Amniotic epithelial cell (primary cell): ENCODE measurements at places on chromosomes 6 and 20.
A peak's percentile ranks its signal among the peaks of the same experiment; 100 is the strongest.

DNA sequence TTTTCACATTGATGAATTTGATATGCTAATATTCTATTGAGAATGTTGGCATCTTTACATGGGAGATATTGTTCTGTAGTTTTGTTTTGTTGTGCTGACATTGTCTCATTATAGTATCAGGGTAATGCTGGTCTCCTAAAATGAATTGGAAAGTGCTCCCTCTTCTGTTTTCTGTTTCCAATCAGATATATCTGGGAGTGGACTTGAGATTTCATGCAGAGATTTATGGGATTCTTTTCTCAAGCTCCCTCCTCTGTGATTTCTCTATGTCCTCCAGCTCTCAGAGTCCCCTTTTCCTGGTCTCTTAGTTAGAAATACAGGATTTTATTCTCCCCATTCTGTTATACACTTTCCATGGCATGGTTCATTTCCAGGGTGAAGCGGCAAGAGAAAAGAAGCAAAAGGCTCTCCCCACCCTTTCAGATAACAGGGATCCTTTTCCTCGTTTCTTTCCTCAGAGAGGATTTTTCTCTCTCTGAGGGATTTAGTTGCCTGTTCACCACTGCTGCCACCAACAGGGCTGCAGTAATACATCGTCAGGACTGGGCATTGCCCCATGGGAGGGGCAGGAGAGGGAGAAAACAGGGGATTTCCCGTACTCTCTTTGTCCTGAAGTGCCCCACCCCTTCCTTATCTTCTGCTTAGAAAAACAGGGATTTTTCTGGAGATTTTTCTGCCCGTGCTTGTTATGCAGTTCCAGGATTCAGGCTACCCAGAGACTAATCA, 59.3 kb upstream of the STMND1 start:
- DNase-seq = peak; percentile 55

GRCh38 chr6:126959765-126960164, 158.7 kb upstream of the RSPO3 start:
- DNase-seq = no peak

DNA sequence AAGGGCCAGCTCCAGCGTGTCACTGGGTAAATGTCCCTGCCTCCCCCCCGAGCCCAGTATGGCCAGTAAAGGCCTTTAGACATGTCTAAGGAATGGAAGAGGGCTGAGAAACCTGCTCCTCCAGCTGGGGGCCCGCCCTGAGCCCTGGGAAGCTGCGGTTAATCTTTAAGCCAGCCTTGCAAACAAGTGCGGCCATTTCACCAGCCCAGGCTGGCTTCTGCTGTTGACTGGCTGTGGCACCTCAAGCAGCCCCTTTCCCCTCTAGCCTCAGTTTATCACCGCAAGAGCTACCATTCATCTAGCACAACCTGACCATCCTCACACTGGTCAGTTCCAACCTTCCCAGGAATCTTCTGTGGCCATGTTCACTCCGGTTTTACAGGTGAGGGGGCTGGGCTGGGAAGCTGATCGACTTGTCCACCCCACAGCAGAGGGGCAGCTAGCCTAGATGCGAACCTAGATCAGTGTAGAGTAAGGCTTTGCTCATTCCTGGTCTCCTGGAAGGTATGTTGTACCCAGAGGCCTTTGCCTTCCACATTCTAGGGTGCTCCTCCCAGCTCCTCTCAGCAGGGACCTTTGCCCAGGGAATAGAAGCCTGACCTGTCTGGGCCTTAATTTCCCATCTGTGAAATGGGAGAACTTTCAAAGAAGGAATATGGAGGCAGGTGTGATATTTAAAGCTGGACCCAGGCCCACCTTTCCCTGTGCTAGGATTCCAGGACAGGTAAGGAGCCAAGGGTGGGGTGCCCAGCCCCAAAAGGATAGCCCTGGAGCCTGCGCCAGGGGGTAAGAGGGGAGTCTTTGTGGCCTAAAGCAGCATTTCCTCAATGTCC, 1.2 kb upstream of the SRC start:
- DNase-seq = no peak

DNA sequence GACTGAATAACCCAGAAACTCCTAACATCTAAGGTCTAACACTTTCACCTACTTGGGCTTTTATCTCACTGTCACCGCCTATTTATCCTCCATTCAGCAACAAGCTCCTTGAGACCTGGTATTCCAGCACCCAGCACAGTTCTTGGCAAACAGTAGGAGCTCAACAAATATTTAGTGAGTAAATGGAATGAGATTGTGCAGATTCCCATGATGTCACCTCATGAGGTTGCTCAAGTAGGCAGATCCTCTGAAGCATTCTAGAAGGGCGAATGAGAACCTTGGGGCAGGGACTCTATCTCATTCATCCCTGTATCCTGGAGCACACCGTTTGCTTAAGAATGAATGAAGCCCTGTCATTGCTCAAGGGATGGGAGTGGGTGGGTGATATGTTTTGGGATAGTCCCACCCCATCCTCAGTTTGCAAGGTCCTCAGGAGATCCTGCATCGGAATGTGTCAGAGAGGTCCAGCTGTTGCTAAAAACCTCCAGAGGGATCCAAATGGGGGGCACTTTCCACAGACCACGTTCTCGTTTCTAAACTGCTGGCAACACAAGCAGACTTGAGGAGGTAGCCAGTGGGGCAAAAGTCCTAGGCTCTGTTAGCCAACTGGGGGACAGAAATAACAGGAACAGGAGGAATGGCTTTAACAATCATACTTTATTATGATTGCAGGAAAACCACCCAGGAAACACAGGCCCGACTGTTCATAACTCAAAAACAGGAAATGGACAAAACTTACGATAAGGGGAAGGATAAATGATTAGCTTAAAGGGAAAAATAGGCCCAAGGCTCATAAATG, 42.0 kb downstream of the EDN1 start:
- peak; percentile 83 for DNase-seq

DNA sequence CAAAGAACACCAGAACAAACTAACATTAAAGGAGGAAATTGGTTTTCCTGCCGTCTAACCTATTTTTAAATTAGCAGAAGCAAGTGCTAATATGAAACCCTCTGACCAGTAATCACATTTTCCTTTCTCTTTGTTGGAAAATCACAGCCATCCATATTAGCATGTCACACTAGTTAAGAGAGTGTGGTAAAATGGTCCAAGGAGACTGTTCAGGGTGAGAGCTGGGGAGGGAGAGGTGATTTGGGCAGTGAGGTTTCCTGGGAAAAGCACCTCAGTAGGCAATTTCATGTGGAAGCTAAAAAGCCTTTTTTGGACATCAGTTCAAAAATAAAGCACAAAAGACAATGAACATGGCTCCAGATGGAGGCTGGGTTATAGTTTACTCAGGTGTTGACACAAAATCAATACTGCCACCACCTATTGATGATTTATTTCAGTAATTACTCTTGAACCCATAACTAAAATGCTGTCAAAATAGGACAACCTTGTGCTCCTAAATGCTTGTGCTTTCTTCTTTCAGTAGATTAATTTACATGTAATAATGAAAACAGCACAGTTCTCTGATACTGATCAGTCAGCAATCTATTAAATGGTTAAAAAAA, 333.2 kb downstream of the SAMD5 start:
- no peak for DNase-seq

DNA sequence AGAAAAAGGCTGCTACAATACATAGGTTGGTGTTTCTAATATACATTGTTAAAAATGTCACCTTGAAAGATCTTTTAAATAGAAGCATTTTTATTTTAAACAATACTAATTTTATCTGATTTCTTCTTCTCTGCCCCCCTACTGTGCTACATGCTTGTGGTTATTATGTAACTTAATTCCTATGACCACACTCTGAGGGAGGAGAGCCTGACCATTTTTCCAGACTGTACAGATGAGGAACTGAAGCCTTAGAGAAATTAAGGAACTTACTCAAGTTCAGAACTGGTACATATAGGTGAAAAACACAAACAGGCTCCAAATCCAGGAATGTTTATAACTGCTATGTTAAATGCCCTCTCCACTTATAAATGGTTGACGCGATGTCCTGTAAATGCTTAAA, 43.4 kb upstream of the ARHGAP18 start:
- DNase-seq = peak; percentile 68

DNA sequence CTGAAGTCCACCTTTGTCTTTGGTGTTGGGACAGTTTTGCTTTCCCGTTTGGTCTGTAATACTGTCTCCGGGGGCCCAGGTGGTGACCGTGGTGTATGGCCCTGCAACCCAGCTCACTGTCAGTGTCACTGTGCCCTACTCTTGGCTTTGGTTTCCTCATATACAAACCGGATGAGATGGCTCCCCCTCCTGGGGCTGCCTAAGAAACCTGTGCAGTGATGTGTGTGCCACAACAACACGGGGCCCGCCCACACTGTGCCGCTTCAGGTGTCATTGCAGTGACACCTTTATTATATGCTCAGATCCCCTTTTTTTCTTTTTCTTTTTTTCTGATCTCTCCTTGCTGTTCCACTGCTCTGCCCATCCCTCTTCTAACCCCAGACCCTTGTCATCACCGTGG, 73.9 kb downstream of the RAMACL start:
- DNase-seq = no peak

DNA sequence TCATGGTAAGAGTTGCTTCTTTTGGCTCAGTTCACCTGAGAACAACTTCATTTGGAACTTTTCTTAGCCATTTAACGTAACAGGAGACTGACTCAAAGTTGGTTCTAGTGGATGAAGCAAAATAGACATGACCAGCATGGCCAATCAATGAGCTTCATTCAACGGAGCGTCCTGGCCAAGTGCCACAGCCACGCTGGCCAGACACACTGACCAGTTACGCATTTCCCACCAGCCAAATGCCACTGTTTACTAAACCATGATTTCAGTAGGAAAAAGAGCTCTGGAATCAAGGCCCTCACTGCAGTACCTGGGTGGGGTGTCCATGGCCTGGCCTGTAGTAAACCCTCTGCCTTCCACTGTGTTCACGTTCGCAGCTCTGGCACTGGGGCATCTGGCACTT, 80.4 kb downstream of the POPDC3 start:
- DNase-seq = no peak

GRCh38 chr6:11404081-11404480, 133.5 kb upstream of the TMEM170B start:
- no peak for DNase-seq

- DNase-seq = no peak
Measured at GRCh38 chr20:1509237-1509636, 18.0 kb upstream of the SIRPB2 start.

- DNase-seq = no peak
Measured at GRCh38 chr6:144805049-144805448, 519.9 kb downstream of the UTRN start.
